Stomach (tissue), 19 donors: ENCODE measurements at places on chromosomes 12 and 14. TPM values are rescaled to one million over a fixed set of nuclear protein-coding genes. Genes with fewer than 3 reads are reported as not detected.

GRCh38 chr12:23055004-23055403 lies 430.0 kb downstream of the ETNK1 start:
- DNase-seq: peak; percentile 30

DNA sequence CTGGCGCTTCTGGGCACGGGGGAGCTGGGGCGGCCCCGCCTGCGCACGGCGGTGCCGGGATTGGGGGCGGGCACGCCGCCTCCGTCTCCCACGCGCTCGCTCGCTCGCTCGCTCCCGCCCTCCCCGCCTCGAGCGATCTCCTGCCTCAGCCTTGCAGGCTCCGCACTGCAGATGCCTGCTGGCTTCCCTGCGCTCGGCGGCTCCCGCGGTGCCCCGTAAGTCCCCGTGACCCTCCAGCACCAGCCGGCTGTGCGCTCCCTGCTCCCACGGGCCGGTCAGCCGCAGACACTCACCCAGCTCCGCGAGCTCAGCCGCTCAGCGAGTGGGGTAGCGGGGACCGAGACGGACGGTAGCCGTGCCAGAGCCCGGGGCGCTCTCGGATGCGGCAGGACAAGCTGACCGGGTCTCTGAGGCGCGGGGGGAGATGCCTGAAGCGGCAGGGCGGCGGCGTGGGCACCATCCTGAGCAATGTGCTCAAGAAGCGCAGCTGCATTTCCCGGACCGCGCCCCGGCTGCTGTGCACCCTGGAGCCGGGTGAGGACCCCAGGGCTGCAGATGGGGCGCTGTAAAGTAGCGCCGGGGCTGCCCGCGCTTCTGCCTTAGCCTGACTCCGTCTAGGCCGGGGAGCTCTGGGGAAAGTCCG lies at the start of gene TBC1D30:
TSS of gene TBC1D30 (plus strand) at position 148 of the 643 bp plus-strand sequence. CDS start at position 381, 233 bp downstream.
- DNase-seq: no peak

GRCh38 chr14:69891422-69891821 lies 12.2 kb downstream of the SMOC1 start:
- DNase-seq: no peak

DNA sequence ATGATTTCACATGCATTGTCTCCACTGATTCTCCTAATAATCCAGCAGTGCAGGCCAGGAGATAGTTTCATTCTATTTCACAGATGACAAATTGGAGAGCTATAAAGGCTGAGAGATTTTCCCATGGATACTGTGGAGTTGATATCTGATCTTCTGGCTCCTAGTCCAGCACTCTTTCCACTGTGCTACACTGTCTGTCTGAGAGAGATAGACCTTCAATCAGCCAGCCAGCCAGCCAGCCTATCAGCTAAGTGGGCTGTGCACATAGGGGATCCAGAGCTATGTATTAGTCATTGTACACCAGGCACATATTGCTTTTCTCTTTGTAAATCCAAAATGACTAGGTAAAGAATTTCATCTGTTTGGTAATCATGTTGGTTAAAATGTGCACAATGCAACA lies 91.8 kb upstream of the ATP2B1 start:
- DNase-seq: no peak

DNA sequence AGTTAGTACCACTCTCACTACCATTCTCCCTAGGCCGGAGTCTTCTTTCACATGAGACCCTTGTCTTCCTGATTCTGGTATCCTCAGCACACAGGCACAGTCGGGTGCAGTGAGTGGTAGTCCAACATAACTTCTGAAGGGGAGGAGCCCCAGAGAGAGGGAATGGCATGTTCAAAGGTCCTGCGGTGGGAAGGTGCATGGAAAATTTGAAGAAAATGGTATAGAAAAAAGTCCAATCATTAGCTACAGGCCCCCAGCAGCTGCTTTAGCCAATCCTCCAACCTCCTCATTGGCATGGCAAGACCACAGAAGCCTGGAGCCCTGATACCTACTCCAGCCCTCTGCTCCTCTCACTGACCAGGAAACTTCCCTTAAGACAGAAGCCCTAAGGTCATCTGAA lies 96.6 kb downstream of the ZFP36L1 start:
- DNase-seq: no peak

- no peak for DNase-seq
These were observed 445.7 kb upstream of the SYT1 start for GRCh38 chr12:78418919-78419318.

DNA sequence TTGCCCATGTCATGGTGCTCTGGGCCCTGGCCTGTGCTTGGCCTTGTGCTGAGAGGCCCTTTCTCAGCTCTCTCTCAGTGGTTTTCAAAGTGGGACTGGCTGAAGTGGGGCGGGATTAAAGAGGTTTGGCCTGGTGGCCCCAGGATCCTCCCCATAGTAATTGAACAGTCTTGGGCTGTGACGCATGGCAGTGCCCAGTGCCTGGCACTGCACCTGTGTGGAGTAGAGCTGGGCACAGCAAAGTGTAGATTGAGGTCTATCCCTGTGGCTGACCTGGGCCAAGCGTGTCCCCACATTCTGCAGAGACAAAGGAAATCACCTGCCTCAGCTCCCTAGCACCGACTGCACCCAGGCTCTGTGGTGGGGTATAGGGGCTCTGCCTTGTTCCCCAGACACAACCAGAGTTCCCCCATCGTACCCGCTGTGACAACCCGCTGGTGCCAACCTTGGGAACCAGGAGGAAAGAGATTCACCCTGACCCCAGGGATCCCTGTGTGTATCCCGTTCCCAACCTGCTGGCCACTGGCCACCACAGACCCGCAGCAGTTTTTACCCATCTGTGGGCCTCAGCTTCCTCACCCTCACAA lies 9.9 kb upstream of the CYP46A1 start:
- no peak for DNase-seq

GRCh38 chr12:27190761-27191160 lies 53.3 kb upstream of the STK38L start:
- no peak for DNase-seq

GRCh38 chr12:129558036-129558435 lies 345.8 kb downstream of the TMEM132D start:
- DNase-seq: no peak

GRCh38 chr14:30252151-30252550 lies 306.8 kb upstream of the G2E3 start:
- DNase-seq: no peak

- no peak for DNase-seq
These were observed 427.1 kb upstream of the SEL1L start for GRCh38 chr14:81960781-81961180.

DNA sequence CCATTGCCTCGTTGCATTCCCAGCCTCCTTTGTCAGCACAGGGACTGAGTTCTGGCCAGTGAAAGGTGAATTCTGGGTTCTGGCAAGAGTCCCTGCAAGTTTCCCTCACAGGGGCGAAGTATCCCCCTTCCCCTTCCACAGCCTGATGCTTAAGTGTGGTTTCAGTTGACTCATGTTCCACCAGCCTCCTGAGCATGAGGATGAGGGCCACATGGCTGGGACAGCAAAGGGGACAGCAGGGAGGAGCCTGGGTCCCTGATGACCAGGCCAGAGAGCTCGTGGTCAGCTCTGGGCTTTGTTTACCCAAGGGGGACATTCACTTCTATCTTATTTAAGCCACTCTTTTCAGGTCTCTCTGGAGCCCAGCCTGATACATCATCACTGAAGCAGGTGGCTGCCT lies 36.5 kb downstream of the CACNA2D4 start:
- DNase-seq: no peak

GRCh38 chr12:131773582-131774221 lies 54.5 kb upstream of the MMP17 start:
- DNase-seq: peak; percentile 34

- no peak for DNase-seq
These were observed 77.9 kb downstream of the SPTB start for GRCh38 chr14:64801800-64802199.

DNA sequence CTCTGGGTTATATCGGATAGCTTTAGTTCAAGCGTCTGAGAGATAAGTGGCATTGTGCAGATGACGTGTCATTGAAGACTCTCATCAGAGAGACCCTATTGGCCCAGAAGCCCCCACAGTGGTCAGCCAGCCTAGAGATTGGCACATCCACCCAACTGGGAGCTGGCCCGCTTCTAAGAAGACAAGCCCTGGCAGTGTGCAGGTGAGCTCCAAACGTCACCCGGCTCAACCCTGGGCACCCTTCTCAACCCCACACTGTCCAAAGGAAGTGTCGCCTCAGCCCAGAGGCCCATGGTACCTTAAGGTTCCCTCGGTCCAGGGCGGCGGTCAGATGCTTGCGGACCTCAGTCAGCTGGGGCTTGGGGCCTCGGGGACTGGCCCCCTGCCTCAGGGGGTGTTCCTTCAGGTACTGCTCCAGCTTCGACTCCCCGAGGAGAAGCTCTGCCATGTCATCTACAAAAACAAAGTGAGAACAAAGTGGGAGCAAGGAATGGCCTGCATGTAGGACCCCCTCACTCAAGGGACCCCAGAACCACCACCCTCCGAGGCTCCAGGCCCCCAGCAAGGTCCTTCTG lies 30.3 kb downstream of the TTC7B start:
- DNase-seq: no peak

DNA sequence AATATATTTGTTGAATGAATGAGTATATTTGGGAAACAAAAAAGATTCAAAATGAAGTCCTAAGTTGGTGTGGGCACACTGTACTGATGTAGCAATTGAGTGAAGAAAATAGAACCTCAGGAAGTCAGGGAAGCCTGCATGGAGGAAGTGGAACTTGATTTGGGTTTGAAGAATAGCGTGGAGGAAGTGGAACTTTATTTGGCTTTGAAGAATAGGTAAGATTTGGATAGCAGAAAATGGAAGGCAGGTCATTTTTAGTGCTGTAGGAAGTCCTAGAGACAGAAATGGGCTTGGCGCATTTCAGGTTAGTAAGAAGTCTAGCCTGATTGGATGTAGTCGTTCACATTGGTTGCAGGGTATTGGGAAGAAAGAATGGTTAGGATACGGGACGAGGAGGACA lies 5.4 kb downstream of the C12orf75 start:
- no peak for DNase-seq

GRCh38 chr12:118402251-118402650 lies 25.9 kb downstream of the SUDS3 start:
- no peak for DNase-seq

GRCh38 chr12:3646561-3647241 lies 106.2 kb downstream of the CRACR2A start:
- DNase-seq: no peak

DNA sequence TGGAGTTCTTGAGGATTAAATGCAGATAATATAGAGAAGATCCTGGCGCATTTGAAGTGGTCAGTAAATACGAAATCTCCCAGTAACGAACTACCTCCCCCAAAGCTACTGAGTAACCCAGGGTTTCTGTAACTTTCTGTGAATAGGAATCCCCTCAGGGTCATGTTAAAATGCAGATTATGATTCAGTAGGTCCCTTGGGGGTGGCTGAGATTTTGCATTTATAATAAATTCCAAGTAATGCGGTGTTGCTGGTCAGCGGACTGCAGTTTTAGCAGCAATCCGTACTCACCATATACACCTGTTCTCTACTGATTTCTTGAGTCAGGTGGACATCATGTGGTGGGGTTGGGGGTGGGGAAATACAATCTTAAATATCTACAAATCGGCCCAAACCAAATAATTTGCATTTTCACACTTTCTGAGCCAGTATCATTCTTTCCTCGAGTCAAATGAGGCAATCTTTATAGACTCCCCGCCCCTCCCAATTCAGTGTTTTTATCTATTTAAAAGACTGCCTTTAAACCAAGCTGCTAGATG lies 868 bp downstream of the SPATA7 start:
- DNase-seq: no peak

DNA sequence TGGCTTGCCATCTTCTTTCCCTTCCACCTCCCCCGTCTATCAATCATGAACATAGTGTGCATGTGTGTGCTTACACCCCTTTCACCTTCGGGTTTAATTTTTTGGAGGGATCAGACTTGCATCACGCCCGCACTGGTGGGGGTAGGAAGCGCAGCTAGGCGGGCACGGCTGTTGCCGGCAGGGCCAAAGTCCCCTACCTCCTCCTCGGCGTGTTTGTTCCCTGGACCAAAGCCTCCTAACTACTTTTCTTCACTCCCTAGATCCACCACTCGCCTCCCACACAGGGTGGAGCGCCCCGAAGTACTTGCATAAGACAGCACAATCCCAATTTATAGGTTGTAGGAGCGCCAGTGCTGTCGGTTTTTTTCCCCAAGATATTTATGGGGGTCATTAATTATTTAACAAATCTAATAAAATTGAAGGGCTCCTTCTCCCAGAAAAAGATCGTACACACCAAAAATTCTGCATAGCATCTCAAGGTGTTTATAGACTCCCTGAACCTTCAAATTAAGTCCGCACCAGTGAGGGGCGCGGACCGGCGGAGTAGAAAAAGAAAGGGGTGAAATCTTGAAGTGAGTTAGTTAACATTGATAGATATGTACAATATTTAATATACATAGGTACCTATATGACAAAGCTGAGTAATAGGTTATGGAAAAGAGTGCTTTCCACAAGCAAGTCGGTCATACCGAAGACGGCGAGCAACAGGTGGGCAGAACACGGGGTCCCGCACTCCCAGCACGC lies 717 bp downstream of the PKP2 start:
- DNase-seq: peak; percentile 47

DNA sequence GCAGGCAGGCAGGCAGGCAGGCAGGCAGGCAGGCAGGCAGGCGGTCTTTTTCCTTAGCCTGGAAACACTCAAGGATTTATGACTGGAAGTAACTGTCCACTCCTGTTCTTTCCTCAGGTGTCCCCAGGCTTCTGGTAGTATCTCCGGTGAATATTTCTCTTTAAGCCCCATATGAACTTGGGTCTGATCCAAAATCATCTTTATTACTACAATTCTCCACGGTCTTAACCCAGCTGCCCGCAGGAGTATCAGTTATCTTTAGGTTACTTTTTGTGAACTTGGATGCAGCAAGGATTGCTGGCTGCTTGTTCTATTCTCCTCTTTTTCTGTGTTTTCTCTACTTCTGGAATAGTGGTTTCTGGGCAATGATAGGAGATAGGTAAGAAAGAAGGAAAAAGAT lies 3.3 kb downstream of the CSRNP2 start:
- no peak for DNase-seq

DNA sequence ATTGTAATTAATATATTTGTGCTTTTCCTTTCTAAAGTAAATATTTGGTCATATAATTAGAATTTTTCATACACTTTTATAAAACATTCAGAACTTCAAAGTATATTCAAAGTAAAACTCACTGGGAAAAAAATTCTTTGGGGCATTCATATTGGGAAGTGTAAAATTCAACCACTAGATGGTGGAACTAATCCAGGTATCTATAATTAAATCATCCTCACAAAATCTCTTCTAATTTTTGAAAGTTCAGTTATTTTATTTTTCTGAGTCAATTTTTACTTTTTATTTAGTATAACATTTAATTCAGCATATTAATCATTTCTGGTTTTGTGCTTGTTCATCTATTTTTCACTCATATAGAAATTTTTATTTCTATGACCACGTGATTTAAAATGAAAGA lies 81.0 kb downstream of the NTS start:
- no peak for DNase-seq

The SMARCD1 gene
- 23.8 TPM for total RNA-seq

The TRAFD1 gene
- 27.7 TPM for total RNA-seq

The RILPL2 gene
- 5.3 TPM for total RNA-seq

The LHX5 gene
- total RNA-seq: 0.29 TPM

The ASB8 gene
- total RNA-seq: 26.8 TPM

The DENND5B gene
- total RNA-seq: 5.8 TPM
